Forelimb muscle (tissue), 1 donor: ENCODE measurements at places on chromosomes 13 and 19. TPM values are rescaled to one million over a fixed set of nuclear protein-coding genes. Genes with fewer than 3 reads are reported as not detected.

DNA sequence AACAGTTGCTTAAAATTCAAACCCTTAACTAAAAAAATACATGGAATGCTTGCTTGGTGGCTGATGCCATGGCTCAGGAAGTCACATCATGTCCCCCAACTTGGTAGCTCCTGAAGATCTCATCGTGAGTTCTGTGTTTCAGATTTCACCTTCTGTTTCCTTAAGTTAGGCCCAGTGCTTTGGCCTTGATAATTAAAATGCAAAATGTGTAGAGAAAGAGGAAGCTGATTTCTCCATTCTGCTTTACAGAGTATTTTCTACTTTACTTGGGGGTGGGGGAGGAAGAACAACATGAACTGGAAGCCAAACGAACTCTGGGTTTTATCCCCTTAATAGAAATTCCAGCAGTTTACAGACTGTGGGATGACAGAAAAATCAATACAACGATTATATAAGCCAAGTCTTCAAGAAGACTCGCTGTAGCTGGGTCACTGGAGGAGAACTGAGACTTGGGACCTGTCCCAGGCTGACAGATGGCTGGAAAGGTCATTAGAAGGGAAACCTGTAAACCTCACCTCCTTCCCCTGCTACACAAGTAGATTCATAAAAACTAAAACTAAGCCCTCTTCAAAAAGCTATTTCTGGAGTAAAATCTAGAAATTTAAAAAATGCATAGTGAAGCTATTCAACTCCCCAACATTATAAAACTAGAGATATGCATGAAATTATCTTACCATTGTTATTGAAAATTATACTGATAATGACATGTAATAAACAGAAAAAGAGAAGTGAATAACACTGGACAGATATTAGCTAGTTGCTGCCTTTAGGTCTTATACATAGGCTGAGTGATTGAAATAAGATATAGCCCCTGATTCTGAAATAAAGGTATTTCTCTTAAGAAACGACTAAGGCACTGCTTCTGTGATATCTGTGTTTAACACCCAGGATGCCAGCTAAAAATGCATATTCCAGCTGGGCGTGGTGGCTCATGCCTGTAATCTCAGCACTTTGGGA is 22.1 kb upstream of the GGACT start:
- no peak for DNase-seq

DNA sequence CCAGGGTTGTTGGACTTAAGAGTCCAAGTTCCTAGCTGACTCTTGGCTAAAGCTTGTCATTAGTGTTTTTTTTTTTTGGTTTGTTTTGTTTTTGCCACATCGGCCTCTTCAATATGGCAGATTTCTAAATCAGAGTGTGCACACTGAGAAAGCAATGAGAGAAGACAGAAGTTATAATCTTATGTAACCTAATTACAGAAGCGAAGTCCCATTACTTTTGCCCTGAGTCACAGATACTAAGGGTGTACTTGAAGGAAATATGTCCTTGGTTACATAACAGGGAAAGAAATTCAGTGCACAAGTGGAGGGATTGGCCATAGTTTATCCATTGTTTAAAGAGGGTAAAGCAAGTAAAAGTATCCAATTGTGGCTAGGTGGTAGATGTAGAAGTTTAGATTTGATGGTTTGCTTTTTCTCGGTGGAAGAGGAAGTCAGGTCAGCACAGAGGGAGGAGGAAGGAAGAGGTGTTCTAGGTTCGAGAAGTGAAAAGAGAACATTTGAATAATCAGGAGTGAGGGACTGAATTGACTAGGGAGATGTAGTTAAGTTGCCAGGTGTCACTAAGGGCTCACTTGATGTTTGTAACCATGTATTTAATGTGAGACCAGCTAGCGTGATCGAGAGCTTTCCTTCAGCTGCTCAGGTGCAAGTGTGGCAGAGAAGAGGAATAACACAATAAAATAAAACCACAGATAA is 12.2 kb downstream of the GTF2F2 start:
- DNase-seq = no peak

GRCh38 chr13:30722361-30722760 is 13.0 kb upstream of the ALOX5AP start:
- DNase-seq = no peak

DNA sequence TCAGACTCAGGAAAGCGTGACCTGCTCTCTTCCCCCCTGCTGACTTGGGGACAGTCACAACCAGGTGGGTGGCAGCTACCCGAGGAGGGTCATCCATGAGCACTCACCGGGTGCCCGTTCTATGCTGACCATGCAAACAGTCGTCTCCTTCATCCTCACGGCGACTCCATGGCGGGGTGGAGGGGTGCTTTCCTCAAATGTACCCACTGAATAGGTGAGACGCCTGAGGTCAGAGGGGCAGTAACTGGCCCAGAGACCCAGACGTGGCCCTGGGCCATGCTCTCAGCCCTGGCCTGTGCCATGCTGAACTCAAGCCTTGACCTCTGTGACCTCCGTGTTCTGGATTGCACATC is 59.2 kb upstream of the TPM4 start:
- DNase-seq = no peak

DNA sequence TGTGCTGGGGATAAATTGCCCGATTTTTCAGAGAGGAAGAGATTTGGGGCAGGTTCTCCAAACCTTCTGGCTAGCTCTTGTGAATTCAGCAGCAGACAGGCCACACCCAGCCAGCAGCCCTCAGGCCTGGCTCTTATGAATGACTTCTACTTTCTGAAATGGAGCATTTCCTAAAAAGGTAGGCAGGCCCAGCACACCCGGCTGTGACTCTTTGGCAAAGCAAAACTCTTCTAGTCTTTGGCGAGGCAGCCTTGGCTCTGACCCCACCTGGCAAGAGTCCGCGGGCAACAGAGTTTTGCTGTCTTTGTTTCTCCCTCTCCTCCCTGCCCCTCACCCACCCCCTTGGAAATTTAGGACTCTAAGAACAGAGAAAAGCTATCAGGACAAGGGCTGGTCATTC is 221.2 kb downstream of the ZNF536 start:
- DNase-seq = no peak

DNA sequence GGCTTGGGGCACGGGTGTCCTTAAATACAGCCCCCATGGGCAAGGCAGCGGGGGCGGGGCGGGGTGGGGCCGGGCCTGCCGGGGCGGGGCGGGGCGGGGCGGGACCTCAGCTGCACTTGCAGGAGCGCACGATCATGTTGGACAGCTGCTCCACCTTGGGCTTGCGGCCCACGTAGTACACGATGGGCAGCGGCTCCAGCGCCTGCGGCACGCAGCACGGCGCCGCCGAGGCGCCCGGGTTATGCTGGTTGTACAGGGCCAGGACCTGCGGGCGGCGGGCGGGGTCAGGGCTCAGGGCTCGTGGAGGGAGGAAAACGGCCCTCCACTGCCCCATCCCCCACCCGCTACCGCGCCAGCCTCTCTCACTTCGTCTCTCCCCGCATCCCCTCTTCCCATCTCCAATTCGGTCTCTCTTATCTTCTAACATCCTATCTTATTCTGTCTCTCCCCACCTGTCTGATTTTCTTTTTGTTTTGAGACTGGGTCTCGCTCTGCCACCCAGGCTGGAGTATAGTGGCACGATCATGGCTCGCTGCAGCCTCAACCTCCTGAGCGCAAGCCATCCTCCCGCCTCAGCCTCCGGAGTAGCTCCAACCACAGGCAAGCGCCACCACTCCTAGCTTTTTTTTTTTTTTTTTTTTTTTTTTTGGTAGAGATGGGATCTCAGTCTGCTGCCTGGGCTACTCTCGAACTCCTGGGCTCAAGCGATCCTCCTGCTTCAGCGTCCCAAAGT is 21.1 kb downstream of the CCDC97 start:
- no peak for DNase-seq

GRCh38 chr19:41668315-41668714 is 19.8 kb downstream of the CEACAM7 start:
- no peak for DNase-seq

DNA sequence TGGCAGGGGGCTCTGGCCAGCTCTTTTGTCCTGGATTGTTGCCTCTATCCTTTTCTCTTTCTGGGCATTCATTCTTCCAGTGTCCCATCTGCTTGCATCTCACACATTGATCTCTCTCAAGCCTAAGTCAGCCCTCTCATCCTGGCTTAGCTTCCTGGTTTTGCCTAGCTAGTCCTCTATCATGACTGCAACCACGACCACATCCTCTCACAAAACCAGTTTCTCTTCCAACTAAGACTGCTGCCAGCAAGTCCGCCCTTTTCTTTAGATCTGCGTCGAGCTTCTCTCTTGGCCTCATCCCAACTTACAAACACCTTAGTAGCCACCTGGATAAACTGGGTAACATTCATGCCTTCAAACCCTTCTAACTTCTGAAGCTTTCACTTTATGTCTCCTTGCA is 212.2 kb upstream of the HTR2A start:
- no peak for DNase-seq

The TMEM38A gene
- 127 TPM for polyA plus RNA-seq

The TMEM59L gene
- polyA plus RNA-seq = 8.9 TPM

GRCh38 chr13:25561812-25562211 is 190.0 kb downstream of the ATP8A2 start:
- DNase-seq = no peak

DNA sequence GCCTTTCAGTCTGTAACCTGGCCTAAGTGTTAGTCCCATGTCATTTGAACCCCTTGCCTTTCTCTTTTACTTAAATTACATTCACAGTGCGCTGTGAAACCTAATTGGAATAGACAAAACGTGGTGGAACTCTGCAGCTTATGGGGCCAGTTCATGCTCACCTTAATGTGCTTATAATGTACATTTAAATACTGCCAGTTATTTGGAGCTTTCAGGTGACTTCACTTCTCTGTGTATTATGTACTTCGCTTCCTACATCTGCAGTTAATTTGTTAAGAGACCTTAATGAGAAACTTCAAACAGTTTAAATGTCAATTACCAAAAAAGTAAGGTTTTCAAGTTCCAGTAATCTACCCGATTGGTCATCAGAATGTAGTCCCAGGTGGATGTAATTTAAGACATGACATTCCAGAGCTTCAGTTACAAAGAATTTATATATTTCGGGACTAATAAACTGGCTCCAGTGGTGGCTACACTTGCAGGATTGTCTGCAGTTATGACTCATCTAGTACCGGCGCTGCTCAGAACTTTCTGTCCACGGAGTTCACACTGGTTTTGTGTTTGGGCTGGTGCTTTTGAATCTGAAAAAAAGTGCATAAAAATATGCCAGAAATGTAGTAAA is 125.3 kb downstream of the TM9SF2 start:
- DNase-seq = no peak

DNA sequence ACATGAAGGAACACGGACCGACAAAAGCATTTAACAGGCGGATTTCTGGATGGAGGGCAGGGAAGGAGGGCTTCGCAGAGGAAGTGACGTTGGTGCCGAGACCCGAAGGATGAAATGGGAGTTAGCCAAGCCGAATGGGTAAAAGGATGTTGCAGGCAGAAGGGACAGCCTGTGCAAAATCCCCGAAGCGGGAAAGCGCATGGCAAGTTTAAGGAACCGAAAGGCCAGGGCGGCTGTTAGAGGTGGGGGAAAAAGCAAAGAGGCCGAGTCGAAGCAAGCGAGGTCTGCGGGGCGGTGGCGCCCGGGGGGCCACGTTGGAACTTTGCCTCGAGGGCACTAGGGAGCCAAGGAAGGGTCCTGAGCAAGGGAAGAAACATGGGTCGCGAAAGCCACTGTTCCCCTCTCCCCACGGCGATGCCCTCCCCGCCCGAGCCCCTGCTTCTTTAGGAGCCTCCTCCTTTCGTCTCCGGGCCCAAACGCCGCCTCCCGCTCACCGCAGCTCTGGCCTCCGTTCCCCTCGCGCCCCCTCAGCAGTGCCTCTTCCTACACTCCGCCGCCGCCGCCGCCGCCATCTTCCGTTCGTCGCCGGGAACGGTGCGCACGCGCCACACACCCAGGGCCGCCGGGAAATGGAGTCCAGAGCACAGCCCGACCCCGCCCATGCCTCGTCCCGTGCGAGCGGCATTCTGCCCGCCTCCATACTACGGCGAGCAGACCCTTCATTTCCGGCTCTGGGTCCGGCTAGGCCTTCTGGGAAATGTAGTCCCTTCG is at the start of gene SYMPK:
Gene SYMPK, minus strand, starts transcription at position 584 of the 771 bp plus-strand sequence. CDS start 8,652 bp downstream, outside the sequence.
- peak; percentile 97 for DNase-seq

- no peak for DNase-seq
These were observed 197.5 kb upstream of the SERP2 start for GRCh38 chr13:44176173-44176572.
